ENCODE measurements at places on chromosomes 3 and 15. TPM values are rescaled to one million over a fixed set of nuclear protein-coding genes. Genes with fewer than 3 reads are reported as not detected.

Gene AADAC
- total RNA-seq, result 3.8 TPM

Gene PSTPIP1
- 0.79 TPM for total RNA-seq

Gene OTOL1
- not detected for total RNA-seq

Gene RPS17
- 2,385 TPM for total RNA-seq

Gene PLA2G4D
- 0.34 TPM for total RNA-seq

Gene COL8A1
- total RNA-seq, result 0.07 TPM

Gene ITPR1
- total RNA-seq, result 9.2 TPM

- H3K27ac ChIP-seq, result no peak overlapping the region
- H3K36me3 ChIP-seq, result no peaks in the 10 kb centered on the region
- no peak for DNase-seq
- no peaks in the 10 kb centered on the region for H3K4me1 ChIP-seq
- H3K4me3 ChIP-seq, result no peak overlapping the region
Observed at GRCh38 chr3:40148827-40149226, 160.7 kb upstream of the EIF1B start.

- no peaks in the 10 kb centered on the region for H3K27me3 ChIP-seq
- H3K4me3 ChIP-seq, result no peak overlapping the region
- no peaks in the 10 kb centered on the region for H3K4me1 ChIP-seq
Observed at GRCh38 chr3:175269394-175269793, 410.3 kb downstream of the NAALADL2 start.

GRCh38 chr15:94858011-94858410 lies 626.6 kb downstream of the MCTP2 start:
- no peak overlapping the region for H3K27ac ChIP-seq
- no peaks in the 10 kb centered on the region for H3K36me3 ChIP-seq
- H3K4me3 ChIP-seq, result no peak overlapping the region
- DNase-seq, result no peak
- no peaks in the 10 kb centered on the region for H3K4me1 ChIP-seq

DNA sequence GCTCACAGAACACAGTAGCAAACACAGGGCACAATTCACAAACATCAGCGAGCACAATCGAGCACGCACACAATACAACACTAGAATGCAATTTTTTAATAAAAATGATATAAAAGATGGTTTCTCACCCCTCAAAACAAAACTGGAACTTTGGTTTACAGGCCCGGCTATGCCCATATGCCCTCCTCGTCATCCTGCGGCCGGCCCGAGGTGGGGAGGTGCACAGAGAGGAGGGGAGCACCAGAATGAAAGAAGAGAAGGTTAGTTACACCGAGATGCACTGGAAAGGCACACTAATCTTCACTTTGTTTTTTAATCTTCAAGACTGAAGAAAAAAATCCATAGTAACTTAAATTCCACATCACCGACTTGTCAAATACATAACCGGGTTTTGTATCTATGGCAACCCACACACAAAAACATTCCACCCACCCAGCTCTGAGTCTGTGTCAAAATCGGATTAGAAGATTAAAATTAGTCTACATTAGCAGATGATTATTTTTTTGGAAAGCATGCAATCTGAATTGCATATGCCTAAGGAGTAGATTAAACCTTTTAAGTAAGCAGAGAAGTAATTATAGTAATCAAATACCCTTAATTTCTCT lies 196.7 kb upstream of the WNT5A start:
- no peaks in the 10 kb centered on the region for H3K4me1 ChIP-seq
- no peaks in the 10 kb centered on the region for H3K27me3 ChIP-seq
- H3K36me3 ChIP-seq, result no peaks in the 10 kb centered on the region
- no peak overlapping the region for H3K4me3 ChIP-seq
- no peak overlapping the region for H3K27ac ChIP-seq

GRCh38 chr15:80174017-80174746 lies 21.4 kb downstream of the FAH start:
- no peaks in the 10 kb centered on the region for H3K36me3 ChIP-seq
- H3K27ac ChIP-seq, result no peak overlapping the region
- no peak overlapping the region for H3K4me3 ChIP-seq
- no peak for DNase-seq
- H3K4me1 ChIP-seq, result peaks cover 6% of the 10 kb centered on the region

DNA sequence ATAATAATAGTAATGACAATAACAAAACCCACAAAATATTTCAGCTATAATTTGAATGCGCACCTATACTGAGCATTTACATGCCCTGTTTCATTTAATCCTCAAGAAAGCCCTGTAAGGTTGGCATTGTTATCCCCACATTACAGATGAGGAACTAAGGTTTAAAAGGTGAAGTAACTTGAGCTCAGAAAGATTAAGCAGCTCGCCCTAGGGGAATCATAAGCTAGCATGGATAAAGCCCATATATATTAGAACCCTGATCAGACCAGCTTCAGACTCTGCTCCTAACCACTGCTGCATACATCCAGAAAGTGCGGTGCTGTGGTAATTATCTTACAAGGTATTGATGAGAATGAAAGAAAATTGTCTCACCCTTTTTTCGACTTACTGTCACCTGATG lies 141.1 kb upstream of the CGNL1 start:
- H3K36me3 ChIP-seq, result 0 out of 2 replicates have a peak, but pooled peaks cover 6% of the 10 kb centered on the region
- no peak for DNase-seq
- H3K27ac ChIP-seq, result no peak overlapping the region
- no peaks in the 10 kb centered on the region for H3K27me3 ChIP-seq

DNA sequence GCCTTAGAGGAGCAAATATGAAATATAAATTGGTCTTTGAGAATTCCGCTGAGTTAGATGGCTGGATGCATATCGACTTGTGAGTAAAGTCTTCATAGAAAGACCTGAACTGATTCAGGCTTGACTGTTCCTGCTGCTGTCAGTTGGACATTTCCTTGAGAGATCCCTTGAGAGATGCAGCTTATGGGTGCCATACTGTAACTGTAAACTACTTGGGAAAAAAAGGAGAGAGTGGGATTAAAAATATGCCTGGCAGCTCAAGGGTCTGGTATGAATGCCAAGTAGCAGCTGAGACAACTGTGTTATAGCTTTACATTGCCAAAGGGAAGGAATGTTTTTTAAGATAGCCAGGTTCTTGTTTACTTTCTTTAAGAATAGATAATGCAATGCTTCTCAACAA lies 926.6 kb downstream of the EPHA3 start:
- H3K4me3 ChIP-seq, result no peak overlapping the region
- H3K4me1 ChIP-seq, result no peaks in the 10 kb centered on the region
- DNase-seq, result no peak
- no peak overlapping the region for H3K27ac ChIP-seq

DNA sequence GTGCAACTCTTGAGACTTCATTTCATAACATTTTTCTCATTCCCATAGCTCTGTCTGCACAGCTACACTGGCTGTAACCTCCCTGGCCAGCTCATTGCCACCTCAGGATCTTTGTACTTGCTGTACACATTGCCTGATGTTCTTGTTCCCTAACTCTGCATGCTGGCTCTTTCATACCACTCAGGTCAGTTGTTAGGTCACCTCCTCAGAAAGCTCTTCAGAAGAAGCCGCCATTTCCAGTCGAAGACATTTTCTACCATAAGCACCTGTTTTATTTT lies 176.2 kb downstream of the AKAP13 start:
- no peaks in the 10 kb centered on the region for H3K27me3 ChIP-seq
- no peaks in the 10 kb centered on the region for H3K36me3 ChIP-seq
- no peak overlapping the region for H3K27ac ChIP-seq
- H3K4me1 ChIP-seq, result no peaks in the 10 kb centered on the region

GRCh38 chr3:12999147-13000140 lies 73.8 kb downstream of the IQSEC1 start:
- H3K36me3 ChIP-seq, result no peaks in the 10 kb centered on the region
- peak overlapping the region; percentile 29 for H3K27ac ChIP-seq
- H3K4me1 ChIP-seq, result peaks cover 14% of the 10 kb centered on the region
- H3K4me3 ChIP-seq, result peak overlapping the region; percentile 3
- no peaks in the 10 kb centered on the region for H3K27me3 ChIP-seq

DNA sequence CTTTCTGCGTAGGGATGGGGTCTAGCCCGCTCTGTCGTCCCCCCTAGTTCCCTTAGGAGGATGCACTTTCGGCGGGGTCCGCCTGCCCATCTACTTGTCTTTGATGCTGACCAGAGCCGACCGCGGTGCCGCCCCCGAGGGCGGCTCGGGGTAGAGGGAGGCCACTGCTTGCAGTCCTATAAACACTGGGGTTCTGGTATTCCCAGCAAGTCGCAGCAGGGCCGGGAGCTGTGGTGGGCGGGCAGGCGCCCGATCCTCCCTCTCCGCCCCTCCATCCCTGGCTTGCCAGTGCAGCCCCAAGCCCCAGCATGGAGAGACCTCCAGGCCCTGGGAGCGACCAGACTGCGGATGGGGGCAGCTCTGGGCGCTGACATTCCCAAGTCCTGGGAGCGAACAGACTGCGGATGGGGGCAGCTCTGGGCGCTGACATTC lies 830 bp downstream of the SEMA4B start:
- no peak for DNase-seq
- peak overlapping the region; percentile 97 for H3K4me3 ChIP-seq
- H3K27me3 ChIP-seq, result no peaks in the 10 kb centered on the region
- peaks cover 21% of the 10 kb centered on the region for H3K36me3 ChIP-seq
- H3K4me1 ChIP-seq, result peaks cover 57% of the 10 kb centered on the region

DNA sequence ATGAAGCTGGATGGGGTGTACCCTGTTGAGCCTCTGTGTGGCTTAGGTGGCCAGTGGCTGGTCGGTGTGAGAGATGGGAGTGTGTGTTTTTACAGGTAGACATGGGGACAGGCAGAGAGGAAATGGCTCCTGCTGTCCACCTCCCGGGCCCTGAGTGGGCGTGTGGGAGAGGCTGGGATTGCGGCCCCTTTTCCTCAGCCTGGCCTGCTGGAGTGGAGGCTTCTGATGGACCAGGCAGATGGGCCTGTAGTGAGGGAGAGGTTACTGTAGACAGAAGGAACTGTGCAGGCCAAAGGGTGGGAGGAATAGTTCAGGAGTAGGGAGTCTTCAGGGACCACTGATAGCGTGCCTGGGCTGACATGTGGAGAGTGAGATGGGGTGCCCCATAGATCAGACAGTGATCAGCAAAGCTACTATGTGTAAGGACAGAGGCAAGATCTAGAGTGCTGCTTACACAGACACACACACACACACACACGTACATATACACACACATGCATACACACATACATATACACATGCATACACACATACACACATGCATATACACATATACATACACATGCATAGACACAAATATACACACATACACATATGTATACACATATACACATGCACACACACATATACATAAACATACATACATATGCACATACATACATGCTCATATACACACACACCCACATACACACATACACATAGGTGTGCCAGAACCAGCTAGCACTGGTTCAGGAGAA lies 26.4 kb downstream of the ACAA1 start:
- H3K4me1 ChIP-seq, result no peaks in the 10 kb centered on the region
- DNase-seq, result no peak
- H3K4me3 ChIP-seq, result no peak overlapping the region
- H3K27me3 ChIP-seq, result no peaks in the 10 kb centered on the region
- no peak overlapping the region for H3K27ac ChIP-seq
- H3K36me3 ChIP-seq, result no peaks in the 10 kb centered on the region

DNA sequence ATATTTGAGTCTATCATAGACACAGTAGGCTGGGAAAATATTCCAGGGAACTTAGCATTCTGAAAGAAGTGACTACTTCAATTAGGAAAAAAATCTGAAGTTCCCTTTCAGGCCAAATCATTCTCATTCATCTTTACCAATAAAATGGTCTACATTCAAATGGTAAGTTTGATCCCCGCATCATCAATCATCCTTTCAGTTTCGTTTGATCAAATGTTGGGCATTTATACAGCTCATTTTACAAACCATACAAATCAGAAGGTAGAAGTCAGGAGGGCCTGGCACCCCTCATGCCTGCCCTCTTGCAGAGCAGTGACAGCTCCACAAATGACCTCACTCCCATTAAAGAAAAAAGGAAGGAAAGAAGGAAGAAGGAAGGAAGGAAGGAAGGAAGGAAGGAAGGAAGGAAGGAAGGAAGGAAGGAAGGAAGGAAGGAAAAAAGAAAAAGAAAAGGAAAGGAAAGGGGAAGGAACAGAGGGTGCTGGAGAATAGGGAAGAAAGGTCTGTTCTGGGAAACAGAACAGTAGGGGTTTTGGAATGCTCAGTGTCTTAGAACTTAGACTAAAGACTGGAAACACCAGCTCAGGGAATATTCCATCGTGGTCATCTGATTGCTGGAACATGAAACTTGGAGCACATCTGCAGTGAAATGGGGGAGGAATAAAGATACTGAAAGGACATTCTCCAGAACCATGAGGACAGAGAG lies 86.1 kb downstream of the XXYLT1 start:
- H3K36me3 ChIP-seq, result no peaks in the 10 kb centered on the region
- H3K4me3 ChIP-seq, result no peak overlapping the region
- DNase-seq, result no peak
- no peak overlapping the region for H3K27ac ChIP-seq
- H3K27me3 ChIP-seq, result no peaks in the 10 kb centered on the region
- H3K4me1 ChIP-seq, result peaks cover 20% of the 10 kb centered on the region

DNA sequence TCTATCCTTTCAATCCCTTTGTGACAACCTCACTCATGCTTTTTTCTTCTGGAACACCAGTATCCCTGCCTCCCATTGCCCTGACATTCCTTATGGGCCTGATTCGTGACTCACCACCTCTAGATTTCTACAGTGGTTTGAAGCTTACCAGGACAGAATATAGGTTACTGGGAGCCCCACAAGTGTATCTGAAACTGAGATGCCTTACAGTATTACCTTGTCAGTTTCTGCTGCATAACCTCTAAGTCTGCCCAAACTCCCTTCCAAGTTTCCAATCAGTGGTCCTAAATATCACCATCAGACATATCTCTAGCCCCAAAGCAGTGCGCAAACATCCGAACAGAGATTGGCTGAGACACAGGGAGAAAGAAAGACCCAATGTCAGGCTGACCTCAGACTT lies 5.6 kb downstream of the CPB1 start:
- no peaks in the 10 kb centered on the region for H3K4me1 ChIP-seq
- no peak overlapping the region for H3K4me3 ChIP-seq
- no peaks in the 10 kb centered on the region for H3K36me3 ChIP-seq
- H3K27me3 ChIP-seq, result no peaks in the 10 kb centered on the region
- no peak for DNase-seq

GRCh38 chr3:108202080-108202479 lies 20.1 kb downstream of the IFT57 start:
- DNase-seq, result no peak
- H3K36me3 ChIP-seq, result peaks cover 4% of the 10 kb centered on the region
- H3K4me3 ChIP-seq, result no peak overlapping the region

- DNase-seq, result no peak
- H3K36me3 ChIP-seq, result no peaks in the 10 kb centered on the region
- H3K27me3 ChIP-seq, result no peaks in the 10 kb centered on the region
- no peak overlapping the region for H3K4me3 ChIP-seq
- no peak overlapping the region for H3K27ac ChIP-seq
Observed at GRCh38 chr3:143821862-143822261, 26.4 kb downstream of the SLC9A9 start.

Measured in HCT116 (cell line).